Stimulated activated CD4-positive, alpha-beta T cell treated with anti-CD3 and anti-CD28 coated beads, TNF-alpha, amount 100 ng/mL, for 24 hours (primary cell): ENCODE measurements at places on chromosomes 6 and 20.

DNA sequence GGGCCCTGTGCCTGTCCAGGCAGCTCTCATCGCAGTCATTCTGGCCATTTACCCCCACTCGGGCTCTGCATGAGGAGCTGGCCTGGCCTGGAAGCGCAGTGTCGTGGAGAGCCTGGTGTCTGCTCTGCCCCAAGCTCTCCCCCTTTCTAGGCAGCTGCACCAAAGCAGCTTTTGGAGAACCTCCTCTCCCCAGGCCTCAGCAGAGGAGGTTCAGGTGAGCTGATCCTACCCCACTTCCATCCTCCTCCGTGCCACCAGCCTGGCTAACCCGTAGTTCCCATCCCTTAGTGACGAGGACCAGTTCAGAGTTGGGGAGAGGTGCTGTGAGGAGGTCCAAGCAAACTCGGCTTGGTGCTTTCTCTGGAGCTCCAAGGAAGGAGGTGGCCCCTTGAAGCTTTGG, 30.5 kb upstream of the PHACTR3 start:
- no peak for DNase-seq

- no peak for DNase-seq
Observed at GRCh38 chr20:24584538-24585356, 115.3 kb downstream of the SYNDIG1 start.

DNA sequence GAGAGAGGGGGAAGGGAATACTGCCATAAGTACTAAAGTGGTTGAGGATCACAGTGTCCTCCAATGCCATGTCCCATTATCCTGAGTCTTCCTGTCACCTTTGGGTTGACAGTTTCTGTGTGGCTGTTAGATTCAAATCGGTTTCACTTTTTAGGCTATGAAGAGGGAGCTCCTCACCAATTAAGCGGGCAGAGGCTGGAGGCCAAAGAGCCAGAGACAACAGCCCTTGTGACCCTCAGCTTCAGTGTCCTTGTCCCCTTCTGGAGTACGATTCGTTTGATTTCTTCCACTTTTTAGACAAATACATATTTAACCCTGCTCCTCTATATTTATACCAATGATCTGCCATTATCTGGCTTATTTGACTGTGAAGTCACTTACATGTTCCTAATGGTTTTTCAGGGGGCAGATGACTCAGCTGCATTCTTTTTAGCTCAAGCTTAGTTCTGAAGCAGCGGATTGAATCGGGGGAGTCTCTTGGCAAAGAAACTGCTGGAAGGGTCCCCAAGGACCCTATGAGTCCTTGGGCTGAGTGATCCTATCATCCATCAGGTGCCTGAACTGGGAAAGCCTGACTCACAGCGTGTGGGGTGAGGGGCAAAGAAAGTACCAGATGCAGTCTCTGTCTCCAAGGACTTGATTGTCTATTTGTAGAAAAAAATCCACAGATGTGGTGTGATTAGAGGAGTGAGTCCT, 18.2 kb downstream of the FERMT1 start:
- no peak for DNase-seq

DNA sequence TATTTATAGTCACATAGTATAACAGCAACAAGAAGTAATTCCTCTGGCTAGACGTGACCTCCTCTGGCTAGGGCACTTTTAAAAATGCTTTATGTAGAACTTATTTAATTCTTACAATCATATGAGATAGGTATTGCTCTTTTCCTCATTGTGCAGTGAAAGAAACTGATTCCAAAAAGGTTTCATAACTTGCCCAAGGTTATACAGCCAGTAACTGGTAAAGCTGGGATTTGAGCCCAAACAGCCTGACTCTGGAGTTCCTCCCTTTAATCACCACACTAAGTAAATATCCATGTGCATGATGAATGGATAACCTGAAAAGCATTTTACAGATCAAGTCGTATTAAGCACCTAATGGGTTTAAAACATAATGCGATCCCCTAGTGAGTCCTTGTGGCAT, 214.6 kb downstream of the PRL start:
- no peak for DNase-seq

- DNase-seq: no peak
Observed at GRCh38 chr6:9398767-9399373, 963.5 kb upstream of the SLC35B3 start.

GRCh38 chr6:30654798-30655742, 8.1 kb downstream of the C6orf136 start:
- DNase-seq: no peak

DNA sequence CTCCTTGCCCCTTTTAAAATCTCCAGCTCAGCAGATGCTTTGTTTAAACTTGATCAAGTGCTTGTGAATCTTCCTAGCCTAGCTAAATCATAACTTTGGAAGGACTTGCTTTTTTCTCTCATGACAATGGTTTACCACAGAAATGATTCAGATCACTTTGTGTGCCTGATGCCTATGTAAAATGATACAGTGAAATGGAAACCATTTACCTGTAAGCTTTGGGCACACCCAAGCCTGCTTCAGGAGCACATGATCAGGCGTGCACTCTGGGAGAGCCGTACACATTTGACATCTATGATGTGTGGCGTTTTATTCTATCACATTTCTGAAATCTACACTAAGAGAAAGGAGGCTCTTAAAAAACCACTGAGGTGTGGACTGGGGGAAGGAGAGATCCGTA, 41.1 kb downstream of the PTPN1 start:
- DNase-seq: no peak

- no peak for DNase-seq
Observed at GRCh38 chr6:150627585-150628025, 27.9 kb downstream of the PLEKHG1 start.

DNA sequence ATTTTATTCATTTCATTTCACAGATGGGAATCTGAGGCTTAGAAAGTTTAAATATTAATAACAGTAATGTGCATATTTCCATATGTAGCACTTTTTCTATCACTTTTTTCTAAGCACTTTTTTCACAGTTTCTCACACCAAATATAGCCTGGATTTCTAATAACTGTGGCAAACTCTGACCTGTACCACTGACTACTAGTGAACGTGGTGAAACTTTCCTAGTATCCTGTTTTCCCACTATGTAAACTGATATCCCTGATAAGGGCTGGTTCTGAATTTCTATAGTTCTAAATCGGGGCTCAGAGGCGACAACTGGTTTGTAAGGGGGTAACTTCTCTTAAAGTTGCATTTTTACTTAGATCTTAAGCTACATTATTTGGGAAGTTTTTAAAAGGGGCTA, 32.6 kb downstream of the MAP7 start:
- DNase-seq: no peak

- no peak for DNase-seq
Observed at GRCh38 chr6:90214461-90214860, 82.2 kb downstream of the BACH2 start.

- no peak for DNase-seq
Observed at GRCh38 chr6:11398451-11399326, 138.9 kb upstream of the TMEM170B start.
